ENCODE measurements at places on chromosomes 3 and 15. TPM values are rescaled to one million over a fixed set of nuclear protein-coding genes. Genes with fewer than 3 reads are reported as not detected.

The AQP9 gene
- total RNA-seq: 0.32 TPM

The RYR3 gene
- total RNA-seq: not detected

The NRROS gene
- total RNA-seq: 20.0 TPM

The RPUSD3 gene
- total RNA-seq: 67.6 TPM

The PLOD2 gene
- not detected for total RNA-seq

DNA sequence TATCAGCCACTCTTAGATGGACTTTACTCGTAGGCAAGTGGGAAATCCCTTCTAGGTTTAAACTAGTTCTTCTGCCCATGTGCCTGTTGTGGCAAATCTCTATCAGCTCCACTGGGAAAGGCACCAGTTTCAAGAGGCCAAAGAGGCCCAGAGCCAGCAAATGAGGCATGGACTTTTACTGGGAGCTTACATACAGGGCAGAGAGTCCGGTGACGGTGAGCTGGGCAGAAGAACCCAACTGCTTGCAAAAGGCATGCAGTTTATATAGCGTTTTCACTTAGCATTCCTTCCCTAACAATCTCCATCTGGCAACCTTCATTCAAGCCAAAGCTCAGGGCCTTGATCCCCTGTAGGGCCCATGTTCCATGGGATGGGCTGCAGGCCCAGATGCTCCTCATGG, 93.0 kb upstream of the C3orf80 start:
- no peak for DNase-seq

DNA sequence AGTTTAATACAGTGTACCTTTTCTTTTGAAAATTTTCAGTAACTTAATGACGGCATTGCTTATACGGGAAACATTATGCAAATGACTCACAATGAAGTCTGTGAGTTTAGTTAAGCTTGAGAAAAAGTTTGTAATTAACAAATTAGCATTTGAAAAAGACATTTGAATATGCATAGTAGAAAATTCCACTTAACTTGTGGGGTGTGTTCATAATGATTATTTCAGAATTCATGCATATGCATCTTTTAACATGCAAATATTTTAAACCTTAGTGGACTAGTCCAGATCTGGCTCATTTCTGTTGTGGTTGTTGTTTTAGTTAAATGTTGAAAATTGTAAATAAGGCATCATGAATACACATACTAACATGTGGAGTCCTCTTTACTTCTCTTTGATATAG, 239.4 kb downstream of the ROBO2 start:
- no peak for DNase-seq

DNA sequence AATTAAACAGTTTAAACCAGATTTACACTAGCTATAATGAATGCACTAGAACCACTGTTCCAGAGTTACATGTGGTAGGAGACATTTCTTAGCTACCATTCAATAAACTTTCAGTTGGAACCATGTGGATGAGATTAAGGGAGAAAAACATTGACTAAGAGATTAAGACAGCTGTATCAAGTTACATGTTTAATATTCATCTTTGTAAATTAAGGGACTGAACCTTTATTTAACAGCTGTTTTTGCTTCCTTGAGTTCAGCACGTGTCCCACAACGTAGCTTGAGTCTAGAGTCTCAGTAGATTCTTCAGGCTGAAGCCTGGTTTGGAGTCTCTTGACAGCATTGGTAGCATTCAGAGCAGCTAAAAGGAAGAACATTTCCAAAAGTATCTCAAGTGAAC, 27.2 kb upstream of the CFAP44 start:
- no peak for DNase-seq

DNA sequence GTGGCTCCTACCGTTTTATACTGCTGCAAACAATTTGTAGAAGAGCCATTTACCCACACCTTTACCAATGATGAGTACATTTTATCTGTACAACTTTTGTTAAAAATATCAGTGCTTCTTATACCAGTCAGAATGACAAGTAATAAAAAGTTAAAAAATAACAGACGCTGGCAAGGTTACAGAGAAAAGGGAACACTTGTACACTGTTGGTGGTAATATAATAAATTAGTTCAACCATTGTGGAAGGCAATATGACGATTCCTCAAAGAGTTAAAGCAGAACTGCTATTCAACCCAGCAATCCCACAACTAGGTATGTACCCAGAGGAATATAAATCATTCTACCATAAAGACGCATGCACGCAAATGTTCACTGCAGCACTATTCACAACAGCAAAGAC, 51.9 kb downstream of the ARRDC4 start:
- no peak for DNase-seq

DNA sequence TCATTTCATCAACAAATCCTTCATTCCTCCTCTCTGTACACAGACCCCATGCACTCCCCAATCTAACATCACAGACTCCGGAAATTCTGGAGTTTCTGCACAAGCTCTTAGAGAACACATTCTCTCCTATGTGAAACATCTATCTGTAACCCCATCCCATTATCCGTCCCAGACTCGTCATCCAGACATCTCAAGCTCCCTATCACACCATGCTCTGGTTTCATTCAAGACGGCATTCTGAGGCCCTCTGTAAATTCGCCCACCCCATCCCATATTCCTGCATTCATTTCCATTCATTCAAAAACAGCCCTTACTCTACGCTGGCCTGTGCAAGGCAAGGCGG, 575 bp downstream of the LEO1 start:
- no peak for DNase-seq

- DNase-seq: no peak
Observed at GRCh38 chr3:62538691-62539356, 165.5 kb upstream of the FEZF2 start.

GRCh38 chr3:185511711-185512110, 12.9 kb upstream of the TMEM41A start:
- DNase-seq: no peak

DNA sequence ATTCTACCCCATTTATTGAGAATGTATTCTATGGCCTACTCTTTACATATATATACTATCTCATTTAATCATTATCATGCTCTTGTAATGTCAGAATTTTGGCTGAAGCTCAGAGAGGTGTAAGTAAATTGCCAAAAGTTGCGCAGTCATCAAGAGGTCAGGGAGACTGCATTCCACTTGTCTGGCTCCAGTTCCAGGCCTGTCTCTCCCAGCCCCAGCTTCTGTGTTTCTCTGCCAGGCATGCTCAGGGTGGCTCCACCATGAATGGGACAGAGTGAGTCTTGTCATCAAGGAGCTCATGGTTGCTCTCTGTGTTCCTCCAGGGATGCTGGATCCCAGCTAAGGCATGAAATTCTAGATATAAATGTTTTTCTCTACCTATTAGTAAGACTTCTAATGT, 635.1 kb upstream of the MDFIC2 start:
- DNase-seq: no peak

DNA sequence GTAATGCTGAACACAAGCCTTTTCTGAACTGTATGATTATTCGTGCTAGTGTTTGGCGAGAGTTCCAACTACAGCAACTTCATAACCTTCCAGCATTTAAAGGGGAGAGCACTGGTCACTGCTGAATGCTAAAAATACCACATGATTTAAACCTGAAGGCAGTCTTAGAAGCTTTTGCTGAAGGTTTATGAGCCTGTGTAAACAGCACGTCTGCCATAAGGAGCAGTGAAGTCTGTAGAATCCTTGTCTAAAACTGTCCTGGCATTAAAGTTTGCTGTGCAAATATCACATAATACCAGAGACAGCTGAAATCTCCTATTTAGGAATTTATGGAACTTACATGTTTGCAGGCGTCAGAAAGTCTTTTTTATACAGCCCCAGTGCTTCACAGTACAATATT, 5.9 kb downstream of the SATB1 start:
- DNase-seq: no peak
